ENCODE measurements at places on chromosomes 1 and 21.

DNA sequence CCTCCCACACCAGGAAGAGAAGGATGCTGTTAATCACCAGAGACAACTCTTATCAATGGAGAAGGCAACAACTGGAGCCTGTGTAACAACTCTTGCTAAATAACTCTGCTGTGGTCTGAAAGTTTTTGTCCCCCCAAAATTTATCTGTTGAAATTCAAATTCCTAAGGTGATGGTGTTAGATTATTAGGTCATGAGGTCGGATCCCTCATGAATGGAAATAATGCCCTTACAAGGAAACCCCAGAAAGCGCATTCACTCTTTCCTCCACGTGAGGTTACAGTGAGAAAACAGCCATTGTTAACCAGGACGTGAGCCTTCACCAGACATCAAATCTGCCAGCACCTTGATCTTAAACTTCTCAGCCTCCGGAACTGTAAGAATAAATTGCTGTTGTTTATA lies 141.9 kb upstream of the CXADR start:
- no peak for DNase-seq

DNA sequence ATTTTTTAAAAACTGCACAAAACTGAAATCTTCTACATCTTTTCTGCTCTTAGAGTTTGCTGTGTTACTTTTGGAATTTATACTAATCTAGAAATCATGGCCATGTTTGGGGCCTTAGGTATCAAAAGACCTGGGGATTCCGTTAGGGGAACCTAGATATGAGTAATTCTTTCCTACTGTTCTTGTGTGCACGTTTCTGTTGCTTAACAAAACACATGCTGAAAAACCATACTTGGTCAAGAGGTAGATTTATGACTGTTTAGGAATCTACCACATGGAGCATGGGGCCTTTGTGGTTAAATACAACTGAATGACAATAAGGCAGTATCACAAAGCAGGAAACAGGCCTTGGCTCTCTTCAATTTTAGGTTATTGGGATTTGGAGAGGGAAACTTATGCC lies 291.9 kb upstream of the USP25 start:
- no peak for DNase-seq

- DNase-seq = no peak
Measured at GRCh38 chr1:97911266-97912215, 9.3 kb downstream of the DPYD start.

GRCh38 chr1:78369546-78369945 lies 121.2 kb upstream of the PTGFR start:
- no peak for DNase-seq

DNA sequence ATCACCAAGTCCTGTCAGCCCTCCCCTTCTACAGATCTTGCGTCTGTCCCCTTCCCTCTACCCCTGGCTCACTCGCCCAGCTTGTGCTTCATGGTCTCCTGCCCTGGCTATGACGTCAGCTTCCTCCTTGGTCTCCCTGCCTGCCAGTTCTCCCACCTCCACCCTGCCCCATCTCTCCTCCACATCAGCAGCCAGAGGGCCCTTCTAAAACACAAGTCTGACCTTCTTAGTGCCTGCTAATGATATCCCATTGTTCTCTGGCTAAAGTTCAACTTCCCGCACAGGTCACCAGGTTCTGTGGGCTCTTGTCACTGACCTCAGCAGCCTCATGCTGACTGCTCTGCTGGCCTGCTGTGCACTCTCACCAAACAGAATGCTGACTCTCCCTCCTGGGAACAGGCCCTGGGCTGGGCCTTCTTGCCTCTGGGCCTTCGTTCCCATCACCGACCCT lies 24.7 kb upstream of the MYCL start:
- no peak for DNase-seq

DNA sequence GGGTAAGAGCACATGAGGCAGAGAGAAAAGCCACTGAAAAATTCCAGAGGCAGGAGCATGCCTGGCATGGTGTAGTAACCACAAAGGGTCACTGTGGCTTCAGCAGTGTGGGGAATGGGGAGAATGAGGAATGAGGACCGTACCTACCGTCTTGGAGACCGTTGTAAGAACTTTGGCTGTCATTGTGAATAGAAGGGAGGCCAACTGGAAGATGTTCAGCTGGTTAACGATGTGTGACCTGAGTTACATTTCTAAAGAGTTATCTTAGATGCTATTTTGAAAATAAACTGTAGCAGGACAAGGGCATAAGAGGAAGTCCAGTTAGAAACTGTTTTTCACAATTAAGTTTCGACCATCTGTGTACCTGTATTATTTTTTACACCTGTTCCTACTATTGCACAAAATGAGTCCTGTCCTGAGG lies 365.5 kb upstream of the SGIP1 start:
- no peak for DNase-seq

- DNase-seq = no peak
Measured at GRCh38 chr1:2047749-2048729, 2.2 kb upstream of the PRKCZ start.

GRCh38 chr1:84884671-84885389 lies 8.2 kb downstream of the LPAR3 start:
- no peak for DNase-seq

DNA sequence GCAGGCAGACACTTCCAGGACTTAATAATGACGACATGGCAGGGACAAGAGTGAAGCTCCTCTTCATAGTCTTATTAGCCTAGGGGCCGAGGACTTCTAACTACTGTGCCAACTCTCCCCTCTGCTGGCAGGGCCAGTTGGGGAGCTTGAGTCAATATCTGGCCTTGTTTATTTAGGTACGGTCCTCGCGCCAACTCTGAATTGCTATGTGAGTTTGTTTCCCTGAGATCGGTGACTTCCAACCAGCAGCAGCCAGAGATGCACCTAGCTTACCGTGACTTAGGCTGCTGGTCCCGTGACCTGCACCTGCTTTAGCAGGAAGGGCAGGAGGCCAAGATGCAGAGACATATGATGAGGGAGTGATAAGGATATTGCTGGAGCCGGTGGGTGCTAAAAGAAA lies 451.1 kb downstream of the PCP4 start:
- DNase-seq = no peak

DNA sequence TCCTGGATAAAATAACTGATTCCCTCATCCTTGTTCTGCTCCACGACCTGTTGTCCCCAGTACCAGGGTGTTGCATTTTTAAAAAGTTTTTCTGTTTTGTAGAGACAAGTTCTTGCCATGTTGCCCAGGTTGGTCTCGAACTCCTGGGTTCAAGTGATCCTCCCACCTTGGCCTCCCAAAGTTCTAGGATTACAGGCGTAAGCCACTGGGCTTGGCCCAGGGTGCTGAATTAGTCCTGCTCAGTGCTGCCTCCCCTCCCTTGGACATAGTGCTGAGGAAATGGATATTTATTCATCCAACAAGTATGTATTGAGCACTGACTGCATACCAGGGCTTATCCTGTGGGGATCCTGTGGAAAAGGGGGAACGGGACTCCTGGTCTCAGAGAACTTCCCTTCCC lies 126.4 kb downstream of the PTPRU start:
- no peak for DNase-seq

DNA sequence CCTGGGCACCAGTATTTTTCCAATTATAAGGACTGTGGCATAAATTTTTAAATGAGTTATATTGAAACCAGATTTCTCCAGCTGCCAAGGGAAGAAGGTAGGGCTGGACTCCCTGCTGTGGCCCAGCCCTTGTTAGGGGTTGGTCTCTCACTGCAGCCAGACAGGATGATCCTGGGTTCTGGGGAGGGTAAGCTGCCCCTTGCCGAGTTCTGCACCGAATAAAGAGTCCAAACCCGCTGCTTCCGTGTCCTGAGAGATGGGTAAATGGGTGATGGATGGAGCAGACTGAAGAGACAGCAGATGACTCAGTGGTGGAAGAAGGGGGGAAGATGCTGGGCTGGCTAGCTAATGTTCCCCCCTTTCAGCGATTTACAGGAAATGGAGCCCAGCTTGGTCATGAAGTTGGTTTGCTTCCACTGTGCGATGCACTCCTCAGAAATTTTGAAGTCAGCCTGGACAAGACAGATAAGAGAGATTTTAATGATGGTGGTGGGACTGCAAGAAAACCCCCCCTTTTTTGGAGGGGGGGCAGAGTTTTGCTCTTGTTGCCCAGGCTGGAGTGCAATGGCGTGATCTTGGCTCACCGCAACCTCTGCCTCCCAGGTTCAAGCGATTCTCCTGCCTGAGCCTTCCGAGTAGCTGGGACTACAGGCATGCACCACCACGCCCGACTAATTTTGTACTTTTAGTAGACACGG lies 41.4 kb downstream of the YARS1 start:
- no peak for DNase-seq

DNA sequence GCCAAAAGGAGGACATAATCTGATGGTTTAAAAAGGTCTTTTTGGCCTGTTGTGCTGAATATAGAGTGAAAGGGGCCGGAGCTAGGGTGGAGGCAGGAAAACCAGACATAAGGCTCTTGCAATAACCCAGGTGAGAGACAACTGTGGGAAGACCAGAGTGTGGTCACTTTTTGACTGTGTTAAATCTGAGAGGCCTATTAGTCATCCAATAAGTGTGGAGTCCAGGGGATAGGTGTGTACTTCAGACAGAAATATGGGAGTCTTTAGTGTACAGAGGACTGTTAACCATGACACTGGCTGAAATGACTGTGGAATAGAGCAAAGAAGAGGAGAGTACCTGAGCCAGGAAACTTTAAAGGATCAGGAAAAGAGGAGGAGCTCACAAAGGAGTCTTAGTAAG lies 89.3 kb downstream of the VAV3 start:
- no peak for DNase-seq

- no peak for DNase-seq
Measured at GRCh38 chr1:175443332-175443731, 250.8 kb upstream of the KIAA0040 start.

DNA sequence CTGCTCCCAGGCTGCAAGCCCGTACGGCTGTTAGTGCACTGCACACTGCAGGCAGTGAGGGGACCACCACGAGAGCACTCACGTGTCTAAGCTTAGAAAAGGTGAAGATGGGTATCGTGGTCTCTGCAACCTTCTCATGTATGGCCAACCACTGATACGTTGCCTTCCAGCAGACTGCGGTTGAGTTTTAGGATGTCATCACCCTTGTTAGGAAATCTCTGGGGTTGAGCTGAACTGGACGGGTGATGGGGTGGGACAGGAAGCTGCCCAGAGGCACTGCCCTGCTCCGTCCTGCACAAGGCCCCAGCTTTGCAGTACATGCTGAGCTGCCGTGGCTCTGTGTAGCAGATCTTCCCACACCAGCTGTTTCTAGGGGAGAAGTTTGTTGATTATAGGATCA lies 43.3 kb downstream of the FAAP20 start:
- DNase-seq = no peak

DNA sequence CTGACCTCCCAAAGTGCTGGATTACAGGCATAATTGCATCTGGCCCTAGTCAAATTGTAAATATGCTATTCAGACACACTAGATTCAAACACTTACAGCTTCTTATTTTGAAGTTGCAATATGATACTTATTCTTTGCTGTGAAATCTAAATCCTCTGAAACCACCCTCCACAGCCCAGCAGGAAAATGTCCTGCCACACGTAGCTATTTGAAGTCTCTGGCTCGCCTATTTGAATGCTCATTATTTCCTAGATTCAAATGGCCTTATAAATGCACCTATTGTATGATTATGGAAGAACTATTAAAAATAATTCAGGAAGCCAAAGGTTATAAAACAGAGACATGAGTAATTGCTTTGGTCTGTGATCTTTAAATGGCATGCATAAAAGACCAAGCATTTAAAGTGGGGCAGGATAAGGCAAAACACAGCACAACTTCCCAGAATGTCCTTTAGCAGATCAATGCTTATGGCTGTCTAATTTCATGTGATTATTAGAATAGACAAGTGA lies 26.6 kb upstream of the FBXO28 start:
- DNase-seq = no peak
